Mucosa of descending colon (tissue), 3 donors: ENCODE measurements at places on chromosomes 2 and 18.

DNA sequence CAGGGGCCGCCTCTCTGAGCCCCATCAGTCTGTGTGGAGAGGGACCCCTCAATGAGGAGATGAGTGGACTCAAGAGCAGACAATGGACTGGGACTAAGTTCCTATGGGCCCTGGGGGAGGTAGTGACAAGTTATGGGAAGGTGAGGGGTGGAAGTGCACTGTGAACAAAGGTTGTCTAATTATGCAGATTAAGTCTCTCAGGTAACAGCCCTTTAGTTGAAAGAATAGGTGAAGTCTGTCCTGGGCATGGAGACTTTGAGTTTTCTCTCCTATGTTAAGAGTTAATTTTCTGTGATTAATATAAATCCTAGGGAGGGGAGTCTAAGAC is 243.8 kb downstream of the FAM210A start:
- no peak for DNase-seq

DNA sequence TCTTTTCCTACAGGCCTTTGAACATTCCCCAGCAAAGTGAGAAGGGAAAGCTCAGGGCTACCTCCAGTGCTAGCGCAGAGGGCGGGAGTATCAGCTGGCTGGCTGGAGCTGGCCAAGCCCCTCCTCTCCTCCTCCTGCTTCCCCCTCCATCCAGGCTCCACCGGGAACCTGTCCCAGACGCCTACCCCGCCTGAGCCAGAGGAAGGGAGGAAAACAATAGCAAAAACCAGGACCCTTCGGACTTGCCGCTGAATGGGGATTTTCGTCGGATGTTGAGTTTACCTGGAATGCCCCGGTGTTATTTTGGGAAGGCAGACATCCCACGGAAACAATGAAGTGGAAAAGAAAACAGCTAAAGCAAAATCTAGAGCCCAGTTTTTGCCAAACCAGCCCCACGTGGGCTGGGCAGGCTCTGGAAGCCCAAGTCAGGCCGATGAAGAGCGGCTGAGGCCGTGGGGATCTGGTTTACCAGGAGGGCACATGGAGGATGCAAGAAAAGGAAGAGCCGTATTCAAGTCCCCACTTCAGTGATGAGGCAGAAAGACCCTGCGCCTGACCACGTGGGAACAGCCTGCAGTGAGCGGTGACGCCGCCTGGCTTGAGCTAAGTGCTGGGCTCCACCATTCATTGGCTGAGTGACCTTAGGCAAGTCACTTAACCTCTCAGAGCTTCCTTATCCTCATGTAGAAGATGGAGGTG is 100.4 kb upstream of the LCLAT1 start:
- no peak for DNase-seq

DNA sequence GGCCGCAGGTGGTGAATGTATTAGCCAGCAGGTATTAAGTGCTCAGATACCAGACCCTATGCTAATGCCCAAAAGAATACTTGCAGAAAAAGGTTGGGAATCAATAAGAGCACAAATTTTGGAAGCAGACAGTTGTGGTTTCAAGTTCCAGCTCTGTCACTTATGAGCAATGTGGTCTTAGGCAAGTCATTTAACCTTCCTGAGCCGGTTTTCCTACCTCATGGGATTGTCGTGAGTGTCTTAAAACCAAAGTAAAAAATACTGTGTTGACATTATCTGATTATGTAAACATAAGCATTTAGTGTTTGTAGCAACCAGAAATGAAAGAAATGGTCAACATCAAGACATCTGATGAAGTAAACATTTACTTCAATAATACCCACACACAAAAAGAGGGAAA is 93.0 kb upstream of the CHST9 start:
- no peak for DNase-seq

DNA sequence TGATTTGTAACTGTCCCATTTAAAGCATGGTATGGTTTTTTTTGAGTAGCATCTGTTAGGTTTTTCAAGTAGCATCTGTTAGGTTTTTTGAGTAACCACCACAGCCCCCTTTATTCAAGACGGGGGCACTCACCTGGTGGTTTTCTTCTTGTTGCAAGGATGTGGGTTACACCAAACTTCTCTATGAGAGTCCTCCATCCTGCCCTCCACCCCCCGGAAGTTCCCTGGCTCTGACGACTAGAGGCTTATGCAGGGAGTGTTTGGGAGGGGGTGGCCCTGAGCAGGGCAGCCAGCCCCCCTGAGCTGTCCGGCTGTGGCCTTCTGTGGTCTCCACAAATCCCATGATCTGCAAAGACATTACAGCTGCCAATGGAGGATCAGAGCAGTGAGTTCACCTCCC is 39.3 kb downstream of the MTCL1 start:
- DNase-seq = no peak

GRCh38 chr2:163157891-163158496 is 319.4 kb upstream of the KCNH7 start:
- no peak for DNase-seq

DNA sequence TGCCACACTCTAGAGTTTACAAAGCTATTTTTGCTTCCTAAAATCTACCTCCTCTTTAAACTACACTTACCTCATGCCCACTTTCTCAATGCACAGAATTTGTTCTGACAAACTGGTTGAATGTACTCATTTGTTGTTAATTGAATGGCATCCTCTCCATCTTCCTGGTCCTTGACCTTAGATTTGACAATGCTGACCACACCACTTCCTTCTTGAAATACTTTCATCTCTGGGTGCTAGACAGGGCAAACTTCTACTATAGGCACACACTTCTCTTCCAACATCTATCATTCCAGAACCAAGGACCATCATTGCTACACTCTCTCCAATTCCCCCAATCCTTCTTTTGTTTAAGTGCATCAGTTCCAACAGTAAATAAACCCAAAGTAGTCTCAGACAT is 22.3 kb downstream of the ARL5A start:
- DNase-seq = no peak

DNA sequence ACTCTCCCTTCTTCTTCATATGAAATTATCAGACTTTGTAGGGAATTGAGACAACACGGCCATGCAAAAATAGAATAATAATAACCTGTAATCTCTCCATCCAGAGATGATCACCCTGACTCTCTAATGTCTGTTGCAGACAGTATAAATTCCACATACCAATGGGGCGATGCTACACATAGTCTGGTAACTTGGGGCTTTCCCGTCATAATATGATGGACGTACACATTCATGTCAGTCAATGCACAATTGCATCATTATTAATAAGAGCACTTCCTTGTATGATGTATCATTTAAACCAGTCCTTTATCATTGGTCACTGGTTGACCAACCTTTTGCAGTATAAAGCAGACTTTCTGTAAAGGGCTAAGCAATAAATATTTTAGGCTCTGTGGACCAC is 39.5 kb upstream of the SCLY start:
- no peak for DNase-seq
